NCI-H2107 (cell line): ENCODE measurements at places on chromosomes 13 and 19.

- peak; percentile 87 for DNase-seq
Measured at GRCh38 chr19:34712395-34713261, 21.4 kb upstream of the ZNF181 start.

DNA sequence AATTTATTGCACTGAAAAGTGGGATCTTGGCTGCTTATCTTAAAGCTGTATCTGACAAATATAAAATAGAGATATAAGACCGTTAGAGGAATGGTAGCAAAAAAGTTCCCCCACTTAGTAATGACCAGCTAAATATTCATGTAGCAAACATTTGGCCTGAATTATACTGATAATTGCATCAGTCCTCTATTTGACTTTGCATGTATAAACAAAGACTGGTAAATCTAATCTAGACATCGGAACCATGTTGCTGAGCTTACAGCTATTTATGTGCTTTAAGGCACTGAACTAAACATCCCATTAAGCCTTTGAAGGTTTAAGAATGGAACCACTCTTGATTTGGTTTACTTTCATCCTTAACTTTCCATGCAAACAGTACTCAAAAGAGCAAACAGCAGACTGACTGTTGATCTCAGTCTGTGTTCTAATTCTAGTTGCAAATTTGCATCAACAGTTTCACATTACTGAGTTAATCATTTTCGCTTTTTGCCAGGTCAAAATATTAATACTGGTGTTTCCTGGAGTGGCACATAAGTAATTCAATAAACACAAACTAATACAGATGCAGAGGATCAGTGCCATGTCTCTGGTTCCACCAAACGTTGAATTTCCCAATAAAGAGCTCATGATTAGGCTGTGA is 203.5 kb upstream of the HTR2A start:
- DNase-seq: no peak

DNA sequence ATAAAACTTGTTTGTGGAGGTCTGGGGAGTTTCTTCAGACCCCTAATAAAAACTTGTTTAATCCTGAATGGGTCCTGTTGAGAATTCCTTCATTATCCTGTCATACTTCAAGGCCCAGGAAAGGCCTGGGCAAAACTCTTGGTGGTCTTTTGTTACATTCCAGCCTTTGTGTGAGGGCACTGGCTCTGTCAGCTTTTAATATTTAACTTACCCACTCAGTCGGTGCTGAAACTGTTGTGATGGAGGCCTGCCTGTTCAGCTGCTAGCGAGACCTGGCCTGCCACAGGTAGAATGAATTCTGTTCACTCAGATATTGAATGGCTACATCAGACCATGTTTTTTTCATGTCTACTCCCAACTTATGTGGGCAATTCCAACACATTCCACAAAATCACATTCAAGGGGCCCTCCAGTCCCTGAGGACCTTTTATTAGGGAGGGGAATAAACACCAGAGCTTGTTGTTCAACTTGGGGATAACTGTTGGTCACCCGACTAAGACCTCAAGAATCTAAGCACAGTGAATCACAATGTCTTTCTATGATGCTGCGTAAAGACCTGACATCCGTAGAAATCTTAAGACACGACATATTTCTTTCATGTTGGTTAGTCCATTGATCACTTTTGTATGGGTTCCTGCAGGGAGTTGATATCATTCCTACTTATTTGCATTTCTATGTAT is 12.5 kb downstream of the NLRP8 start:
- no peak for DNase-seq

- DNase-seq: no peak
Measured at GRCh38 chr19:15074371-15074770, 7.6 kb upstream of the OR1I1 start.

- DNase-seq: no peak
Measured at GRCh38 chr13:37539976-37540605, 58.5 kb downstream of the POSTN start.

- no peak for DNase-seq
Measured at GRCh38 chr19:48170817-48171347, 402 bp downstream of the ZSWIM9 start.

GRCh38 chr13:25821776-25822175 is 230.0 kb downstream of the SHISA2 start:
- no peak for DNase-seq

DNA sequence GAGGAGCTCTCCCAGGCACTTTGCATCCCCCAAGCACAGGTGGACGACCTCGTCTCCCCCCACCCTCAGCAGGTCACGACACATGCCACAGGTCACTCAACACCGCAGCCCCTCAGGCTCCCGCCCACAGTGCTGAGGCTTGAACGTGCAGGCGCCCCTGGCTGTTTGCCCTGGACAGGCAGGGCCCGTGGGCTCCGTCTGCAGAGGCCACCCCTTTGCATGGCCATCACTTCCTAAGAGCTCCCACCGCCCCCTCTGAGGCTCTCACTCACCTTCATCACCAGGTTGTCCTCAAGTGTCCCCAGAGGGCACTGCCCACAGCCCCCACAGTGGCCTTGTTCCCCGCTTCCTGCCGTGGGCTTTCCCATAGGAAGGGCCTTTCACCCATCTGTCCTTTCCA is 132.1 kb upstream of the MCF2L start:
- no peak for DNase-seq

DNA sequence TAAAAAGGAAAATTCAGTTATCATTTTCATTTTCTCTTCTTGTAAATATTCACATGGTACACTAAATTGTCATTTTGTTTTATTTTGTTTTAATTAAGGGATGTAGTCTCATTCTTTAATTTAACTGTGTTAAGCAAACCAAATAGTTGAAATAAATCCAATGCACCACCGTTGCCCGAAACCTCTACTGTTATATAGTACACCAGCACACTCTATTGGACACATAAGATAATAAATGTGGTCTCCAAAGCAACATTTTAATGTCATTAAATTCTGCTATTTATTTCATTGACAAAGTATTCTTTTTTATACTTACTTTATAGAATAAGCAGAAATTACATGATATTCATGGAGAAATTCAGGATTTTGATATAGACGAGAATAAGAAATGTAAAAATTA is 156.4 kb upstream of the FREM2 start:
- DNase-seq: no peak

GRCh38 chr19:5680084-5680436 is 256 bp downstream of the MICOS13 start:
- DNase-seq: no peak

DNA sequence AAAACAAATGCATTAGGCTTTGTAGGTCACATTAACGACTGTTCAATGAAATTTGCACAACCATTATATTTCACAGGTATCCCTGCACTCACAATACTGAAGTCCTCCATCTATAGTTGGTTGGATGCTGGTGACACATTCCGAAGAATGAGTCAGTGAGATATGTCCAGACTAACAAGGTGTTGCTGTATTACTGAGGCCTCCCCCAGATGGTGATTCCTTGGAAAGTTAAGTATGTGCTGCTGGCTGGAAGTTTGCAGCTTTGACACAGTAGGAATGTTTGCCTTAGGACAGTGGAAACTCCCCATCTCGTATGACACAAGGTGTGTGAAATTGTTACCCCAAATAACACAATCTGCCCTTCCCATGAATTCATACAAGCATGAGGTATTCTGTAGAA is 46.6 kb downstream of the FGF14 start:
- DNase-seq: no peak

DNA sequence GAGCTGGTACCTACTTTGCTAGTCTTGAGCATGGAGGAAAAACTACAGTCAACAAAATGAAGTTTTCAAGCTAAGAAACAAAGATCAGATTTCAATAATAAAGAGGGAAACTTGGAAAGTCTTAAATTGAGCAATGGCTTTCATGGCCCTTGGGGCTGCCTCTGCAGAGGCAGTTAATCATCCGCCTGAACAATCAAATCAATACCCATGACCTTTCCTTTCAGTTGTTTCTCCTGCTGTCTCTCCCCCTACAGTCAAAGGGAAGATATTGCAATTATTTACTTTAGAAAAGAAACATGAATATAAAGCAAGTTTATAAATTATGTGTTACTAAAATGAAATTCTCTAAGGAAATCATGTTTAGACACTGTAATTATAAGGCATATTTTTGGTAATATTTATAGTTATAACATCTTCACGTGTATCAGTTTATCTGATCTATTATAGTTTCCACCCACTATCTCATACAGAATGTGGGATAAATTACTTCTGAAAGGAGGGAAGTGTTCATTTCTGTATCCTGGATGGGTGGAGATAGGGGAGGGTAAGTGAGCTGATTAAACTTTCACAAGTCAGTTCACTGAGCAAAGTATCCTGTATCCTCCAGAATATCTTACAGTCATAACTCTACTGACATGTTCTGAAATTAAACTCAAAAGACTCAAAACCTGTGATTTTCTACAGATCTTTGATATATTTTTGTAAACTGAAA is 72.4 kb upstream of the TSC22D1 start:
- DNase-seq: no peak

DNA sequence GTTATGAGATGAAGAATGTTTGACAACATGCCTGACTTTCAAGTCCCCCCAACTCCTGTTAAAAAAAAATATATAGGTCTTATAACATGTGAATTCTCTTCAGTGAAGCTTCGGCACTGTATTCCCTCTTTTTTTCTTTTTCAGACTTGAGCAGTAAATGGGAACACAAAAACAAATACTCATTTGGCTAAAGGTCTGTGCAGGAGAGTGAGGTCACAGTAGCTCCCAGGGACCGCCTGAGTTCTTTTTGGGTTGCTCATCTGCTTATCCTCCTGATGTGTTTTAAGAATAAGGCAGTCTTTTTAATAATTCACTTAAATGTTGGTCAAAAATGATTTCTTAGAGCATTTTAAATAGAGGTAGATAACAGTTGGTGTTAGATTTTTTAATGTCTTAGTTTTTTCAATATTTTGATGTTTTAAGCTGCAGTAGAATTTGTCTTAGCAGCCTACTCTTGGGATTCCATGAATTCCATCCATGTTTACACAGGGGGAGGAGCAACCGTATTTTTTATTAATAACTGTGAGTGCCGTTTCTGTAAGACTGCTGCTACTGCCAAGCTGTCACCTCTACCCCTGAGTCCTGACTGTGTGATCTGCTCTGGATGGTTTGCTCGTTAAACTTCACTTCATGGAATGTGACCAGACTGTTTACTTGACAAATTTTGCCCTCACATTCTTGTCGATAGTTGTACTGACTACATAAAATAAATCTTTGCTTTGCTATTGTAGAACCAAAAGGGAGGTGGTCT is 14.9 kb downstream of the HNRNPM start:
- no peak for DNase-seq

GRCh38 chr13:23146811-23147625 is 33.8 kb upstream of the SGCG start:
- no peak for DNase-seq

- no peak for DNase-seq
Measured at GRCh38 chr19:3949997-3950859, 17.4 kb downstream of the NMRK2 start.

DNA sequence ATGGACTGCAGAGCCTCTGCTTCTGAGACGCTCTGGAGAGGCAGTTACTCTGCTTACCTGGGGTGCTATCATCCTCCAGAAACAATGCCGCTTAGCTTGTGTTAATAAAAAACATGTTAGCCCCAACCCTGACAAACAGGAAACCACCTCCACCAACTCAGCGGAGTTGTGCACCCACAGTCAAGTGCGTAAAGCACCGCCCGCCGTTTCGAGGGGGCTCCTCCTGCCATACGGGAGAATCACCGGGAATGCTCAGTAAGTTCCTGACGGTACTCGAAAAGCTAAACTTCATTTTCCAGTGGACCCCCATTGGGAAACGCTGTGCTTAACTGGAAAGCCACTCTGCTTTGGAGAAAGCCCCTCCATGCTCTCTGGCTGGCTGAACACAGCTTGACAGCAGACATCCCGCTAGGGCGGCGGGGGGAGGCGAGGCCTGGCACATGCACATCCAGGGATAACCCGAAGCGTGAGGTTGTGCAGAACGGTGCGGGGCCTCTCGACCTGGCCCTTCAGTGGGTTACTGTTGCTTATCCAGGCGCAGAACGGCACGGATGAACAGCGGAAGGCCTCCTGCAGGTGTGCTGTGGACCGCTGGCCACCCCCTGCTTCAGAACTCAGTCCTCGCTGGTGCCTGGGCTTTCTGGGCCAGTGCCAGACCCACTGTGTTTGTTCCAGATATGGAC is 17.1 kb downstream of the GAS6 start:
- DNase-seq: no peak

- no peak for DNase-seq
Measured at GRCh38 chr13:41693434-41693833, 236.1 kb downstream of the RGCC start.

DNA sequence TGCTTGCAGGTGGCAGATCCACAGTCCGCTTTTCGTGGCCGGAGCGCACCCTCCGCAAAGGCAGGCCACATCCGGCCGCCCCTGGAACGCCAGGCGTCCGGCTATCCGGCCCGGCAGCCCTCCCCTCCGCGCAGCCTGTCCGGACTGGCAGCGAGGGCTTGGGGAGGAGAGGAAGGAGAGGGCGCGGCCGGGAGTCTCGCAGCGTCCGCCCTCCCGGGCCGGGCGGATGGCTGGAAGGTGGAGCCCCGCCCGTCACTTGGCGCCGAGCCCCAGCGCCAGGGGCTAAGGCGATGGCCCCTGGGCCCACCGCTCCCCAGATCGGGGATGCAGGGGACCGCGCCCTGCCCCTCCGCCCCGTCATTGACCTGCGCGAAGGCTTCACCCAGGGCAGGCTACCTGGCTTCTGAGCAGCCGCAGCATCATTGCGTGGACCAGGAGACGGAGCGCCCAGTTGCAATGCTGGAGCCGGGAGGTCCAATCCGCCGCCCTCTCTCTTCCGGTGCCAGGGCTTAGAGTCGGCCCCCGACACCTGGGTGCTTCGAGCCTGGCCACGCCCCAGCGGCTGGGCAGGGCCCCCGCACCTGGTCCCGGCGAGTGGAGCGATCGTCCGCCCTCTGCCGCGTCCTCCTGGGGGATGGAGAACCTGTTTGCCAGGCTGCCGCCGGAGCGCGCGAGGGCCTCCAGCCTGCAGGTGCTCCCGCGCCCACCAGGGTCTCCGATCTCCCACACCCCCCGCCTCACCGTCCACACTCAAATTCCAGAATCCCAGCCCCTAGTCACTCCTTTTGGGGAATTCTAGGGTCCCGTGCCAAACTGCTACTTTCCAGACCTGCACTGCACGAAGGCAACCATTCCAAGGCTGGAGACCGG is at the start of gene FUT1:
TSS of gene FUT1 (minus strand) at position 146 of the 870 bp plus-strand sequence. CDS start 1,360 bp downstream, outside the sequence.
- peak; percentile 93 for DNase-seq

DNA sequence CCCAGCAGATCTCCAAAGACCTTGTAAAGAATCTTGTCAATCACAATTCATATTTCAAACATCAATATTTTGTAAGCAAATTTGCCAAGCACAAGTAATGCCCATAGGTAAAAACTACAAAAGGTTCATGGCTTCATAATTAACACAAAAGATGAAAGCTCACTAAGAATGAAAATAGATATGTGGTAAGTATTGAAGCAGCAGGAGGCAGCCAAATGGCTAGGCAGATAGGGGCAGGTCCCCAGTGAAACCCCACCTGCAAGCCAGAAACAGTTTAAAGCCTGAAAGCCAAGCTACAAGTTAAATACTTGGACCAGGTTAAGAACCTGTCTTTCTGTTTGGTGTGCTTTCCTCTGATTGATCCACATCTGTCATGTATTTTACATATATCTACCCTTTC is 942.6 kb upstream of the SPRY2 start:
- no peak for DNase-seq

- no peak for DNase-seq
Measured at GRCh38 chr19:45630463-45630862, 8.7 kb downstream of the EML2 start.

GRCh38 chr13:32407854-32408253 is 20.1 kb downstream of the N4BP2L1 start:
- no peak for DNase-seq

- DNase-seq: peak; percentile 72
Measured at GRCh38 chr13:111213964-111214726, 99.0 kb downstream of the ARHGEF7 start.
